Urinary bladder (tissue), 4 donors: ENCODE measurements at places on chromosomes 1 and 21. TPM values are rescaled to one million over a fixed set of nuclear protein-coding genes. Genes with fewer than 3 reads are reported as not detected.

- no peak for DNase-seq
Observed at GRCh38 chr1:19804831-19805251, 5.1 kb upstream of the TMCO4 start.

DNA sequence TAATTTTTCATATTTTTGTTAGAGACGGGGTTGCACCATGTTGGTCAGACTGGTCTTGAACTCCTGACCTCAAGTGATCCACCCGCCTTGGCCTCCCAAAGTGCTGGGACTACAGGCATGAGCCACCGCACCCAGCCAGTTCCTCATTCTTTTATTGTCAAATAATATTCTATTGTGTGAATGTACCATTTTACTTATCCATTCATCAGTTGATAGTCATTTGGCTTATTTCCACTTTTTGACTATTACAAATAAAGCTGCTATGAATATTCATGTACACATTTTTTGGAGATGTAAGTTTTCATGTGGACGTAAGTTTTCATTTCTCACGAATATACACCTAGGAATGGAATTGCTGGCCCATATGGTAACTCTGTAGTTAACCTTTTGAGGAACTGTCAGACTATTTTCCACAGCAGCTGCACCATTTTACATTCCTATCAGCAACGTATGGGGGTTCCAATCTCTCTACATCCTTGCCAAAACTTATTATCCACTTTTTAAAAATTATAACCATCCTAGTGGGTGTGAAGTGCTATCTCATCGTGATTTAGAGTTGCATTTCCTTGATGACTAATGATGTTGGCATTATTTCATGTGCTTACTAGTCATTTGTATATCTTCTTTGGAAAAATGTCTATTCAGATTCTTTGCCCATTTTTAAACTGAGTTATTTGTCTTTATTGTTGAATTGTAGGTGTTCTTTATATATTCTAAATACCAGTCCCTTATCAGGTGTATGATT, 12.7 kb downstream of the PACC1 start:
- DNase-seq, result no peak

GRCh38 chr1:244254467-244254866, 197.2 kb downstream of the ADSS2 start:
- no peak for DNase-seq

GRCh38 chr21:38956521-38956855, 150.8 kb downstream of the ETS2 start:
- DNase-seq, result no peak

- DNase-seq, result no peak
Observed at GRCh38 chr1:208997726-208998312, 585.7 kb upstream of the CAMK1G start.

DNA sequence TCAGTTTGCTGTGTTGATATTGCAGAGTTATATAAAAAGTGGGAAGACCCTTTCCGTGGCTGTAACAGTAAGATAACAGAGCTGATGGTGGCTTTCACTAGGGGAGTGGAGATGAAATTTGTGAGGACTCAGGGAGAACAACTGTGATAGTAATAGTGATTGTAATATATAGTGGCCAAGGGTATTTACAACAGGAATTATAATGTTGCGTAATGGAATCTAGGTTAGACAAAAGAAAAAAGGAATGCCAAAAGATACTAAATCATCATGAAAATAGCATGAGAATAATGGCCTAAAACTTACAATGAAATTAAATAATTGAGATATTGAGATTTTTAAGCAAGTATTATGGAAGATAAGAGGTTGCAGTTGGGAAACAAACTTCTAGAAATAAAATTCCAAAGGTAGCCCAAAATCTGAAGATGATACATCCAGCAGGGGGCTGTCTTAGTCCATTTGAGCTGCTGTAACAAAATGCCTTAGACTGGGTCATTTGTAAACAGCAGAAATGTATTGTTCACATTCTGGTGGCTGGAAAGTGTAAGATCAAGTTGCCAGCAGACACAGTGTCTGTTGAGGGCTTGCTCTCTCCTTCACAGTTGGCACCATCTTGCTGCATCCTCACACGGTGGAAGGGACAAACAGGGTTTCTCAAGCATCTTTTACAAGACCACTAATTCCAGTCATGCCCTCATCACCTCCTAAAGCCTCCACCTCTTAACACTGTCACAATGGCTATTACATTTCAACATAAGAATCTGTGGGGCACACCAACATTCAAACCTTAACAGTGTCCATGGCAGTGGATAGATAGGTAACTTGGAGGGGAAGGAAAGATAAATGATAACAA, 711.2 kb downstream of the MRPL39 start:
- no peak for DNase-seq

DNA sequence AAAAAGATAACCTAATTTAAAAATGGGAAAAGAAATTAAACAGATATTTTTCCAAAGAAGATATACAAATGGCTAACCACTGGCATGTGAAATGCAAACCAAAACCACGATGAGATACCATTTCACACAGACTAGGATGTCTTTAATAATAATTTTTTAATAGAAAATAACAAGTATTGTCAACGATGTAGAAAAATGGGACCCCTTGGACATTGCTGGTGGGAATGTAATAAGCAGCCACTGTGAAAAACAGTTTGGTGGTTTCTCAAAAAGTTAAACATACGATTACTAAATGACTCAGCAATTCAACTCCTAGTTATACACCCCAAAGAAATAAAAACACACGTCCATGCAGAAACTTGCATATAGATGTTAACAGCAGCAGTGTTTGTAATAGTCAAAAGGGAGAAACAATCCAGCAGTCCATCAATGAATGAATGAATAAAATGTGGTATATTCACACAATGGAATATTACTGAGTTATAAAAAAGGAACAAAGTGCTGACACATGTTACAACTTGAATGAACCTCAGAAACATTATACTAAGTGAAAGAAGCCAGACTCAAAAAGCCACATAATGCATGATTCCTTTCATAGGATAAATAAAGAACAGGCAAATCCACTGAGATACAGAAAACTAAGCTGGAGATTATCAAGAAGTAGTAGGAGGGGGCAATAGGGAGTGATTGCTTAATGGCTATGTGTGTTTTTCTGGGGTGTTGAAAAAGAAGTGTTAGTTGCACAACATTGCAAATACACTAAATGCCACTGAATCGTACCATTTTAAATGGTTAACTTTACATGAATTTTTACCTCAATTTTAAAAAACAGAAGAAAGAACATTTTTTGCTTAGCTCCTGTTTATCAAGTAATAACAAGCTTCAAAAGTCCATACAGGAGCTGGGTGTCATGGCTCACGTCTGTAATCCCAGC, 4.1 kb downstream of the PPT1 start:
- no peak for DNase-seq

GRCh38 chr1:197659171-197659570, 116.1 kb downstream of the DENND1B start:
- DNase-seq, result no peak

GRCh38 chr1:54460351-54460750, 54.2 kb upstream of the SSBP3 start:
- no peak for DNase-seq

GRCh38 chr1:243731974-243732625, 117.9 kb downstream of the AKT3 start:
- DNase-seq, result no peak

- no peak for DNase-seq
Observed at GRCh38 chr21:42653231-42654061, at the start of gene PDE9A. Gene PDE9A (plus strand): TSS chr21:42653621. CDS start chr21:42653815, 194 bp downstream.

DNA sequence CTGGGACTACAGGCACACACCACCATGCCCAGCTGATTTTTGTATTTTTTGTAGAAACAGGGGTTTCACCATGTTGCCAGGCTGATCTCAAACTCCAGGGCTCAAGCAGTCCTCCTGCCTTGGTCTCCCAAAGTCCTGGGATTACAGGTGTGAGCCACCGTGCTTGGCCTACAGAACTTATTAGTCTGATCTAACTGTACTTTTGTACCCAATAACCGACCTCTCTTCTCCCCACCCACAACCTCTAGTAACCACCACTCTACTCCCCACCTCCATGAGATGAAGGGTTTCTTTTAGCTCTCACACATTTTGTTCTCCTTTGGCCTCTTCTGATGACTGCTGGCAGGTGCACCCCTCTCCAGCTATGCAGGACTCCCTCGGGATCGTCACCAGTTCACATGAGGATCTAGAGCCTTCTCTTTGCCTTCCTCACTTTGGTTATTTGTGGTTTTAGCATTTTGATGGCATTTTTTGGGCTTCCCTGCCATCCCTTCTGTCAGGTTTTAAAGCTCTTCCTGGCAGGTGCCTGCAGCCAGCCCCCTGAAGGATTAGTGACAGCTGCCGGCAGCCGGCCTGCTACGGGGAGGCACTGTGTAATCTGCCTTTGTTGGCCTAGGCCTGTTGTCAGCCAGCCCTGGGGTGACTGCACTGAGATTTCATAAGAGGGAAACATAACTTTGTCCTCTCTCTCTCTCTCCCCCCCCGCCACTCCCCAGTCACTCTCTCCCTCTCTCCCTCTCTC, 99.8 kb upstream of the ATP1A1 start:
- no peak for DNase-seq

DNA sequence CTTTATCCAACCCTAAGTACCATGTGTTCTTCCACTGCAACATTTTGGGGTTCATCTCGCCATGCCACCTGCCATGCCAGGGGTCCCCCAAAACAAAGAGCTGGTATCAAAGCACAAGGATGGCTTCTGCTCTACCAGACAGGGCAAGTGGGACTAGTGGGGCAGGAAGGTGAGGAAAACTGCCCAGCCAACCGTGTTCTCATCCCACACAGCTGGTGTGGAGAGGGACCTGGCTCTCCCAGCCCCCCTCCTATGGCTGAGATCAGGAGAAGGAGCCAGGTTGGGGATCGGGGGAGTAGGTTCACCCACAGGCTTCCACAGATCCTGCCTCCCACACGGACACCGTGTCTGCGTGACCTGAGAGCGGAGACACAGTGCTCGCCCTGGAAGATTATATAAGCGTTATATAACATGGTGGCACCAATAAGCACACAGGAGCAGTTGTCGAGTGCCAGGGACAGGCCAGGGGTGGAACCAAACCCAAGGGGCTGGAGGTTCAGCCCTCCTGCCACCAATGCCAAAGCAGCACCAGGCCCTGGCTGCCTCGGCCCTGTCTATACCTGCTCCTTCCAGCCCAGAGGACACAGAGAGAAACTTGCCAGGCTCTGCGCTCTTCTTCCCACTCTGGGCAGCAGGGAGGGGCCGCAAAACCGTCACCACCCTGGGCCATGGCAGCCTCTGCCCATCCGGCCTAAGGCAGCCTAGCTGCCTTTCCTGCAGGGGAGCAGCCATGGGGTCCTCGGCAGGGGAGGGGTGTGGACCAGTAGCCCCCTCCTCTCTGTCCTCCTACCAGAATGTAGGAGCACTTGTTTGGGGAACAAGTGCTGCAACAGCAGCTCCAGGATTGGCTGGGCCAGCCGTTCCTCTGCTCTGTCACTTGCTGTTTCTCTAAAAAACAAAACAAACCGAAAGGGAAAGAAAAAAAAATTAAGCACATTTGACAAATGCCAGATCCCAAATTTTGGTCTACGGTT, 43.5 kb downstream of the CD34 start:
- DNase-seq, result no peak

DNA sequence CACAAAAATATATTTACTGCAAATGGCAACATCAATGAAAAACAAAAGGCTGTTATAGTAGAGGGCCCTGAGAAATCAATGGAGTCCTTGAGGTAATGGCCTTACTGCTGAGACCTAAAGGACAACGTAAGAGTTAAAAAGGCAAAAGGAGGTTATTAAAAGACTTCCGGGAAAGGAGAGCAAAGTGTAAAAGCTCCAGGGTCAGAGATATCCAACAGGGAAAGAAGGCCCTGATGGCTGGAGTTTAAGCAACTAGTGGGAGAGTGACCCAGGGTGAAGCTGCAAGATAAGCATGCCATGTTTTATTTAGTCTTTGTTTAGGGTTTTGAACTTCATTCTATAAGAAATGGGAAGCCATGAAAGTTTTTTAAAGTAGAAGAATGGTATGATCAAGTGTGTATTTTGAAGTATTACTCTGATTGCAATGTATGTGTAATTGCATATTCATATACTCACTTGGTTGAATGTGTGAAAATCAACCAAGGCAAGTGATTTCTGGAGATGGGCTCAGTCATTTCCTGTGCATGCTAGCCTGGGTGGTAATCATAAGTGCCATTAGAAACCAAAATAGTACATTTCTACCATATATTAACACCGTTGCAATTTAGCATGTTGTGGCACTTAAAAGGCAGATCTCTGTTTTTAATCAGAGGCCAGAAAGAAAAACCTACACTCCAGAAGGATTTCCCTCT, 5.3 kb upstream of the DPYD start:
- DNase-seq, result no peak

- DNase-seq, result no peak
Observed at GRCh38 chr21:43758111-43758641, 17.9 kb downstream of the CSTB start.

DNA sequence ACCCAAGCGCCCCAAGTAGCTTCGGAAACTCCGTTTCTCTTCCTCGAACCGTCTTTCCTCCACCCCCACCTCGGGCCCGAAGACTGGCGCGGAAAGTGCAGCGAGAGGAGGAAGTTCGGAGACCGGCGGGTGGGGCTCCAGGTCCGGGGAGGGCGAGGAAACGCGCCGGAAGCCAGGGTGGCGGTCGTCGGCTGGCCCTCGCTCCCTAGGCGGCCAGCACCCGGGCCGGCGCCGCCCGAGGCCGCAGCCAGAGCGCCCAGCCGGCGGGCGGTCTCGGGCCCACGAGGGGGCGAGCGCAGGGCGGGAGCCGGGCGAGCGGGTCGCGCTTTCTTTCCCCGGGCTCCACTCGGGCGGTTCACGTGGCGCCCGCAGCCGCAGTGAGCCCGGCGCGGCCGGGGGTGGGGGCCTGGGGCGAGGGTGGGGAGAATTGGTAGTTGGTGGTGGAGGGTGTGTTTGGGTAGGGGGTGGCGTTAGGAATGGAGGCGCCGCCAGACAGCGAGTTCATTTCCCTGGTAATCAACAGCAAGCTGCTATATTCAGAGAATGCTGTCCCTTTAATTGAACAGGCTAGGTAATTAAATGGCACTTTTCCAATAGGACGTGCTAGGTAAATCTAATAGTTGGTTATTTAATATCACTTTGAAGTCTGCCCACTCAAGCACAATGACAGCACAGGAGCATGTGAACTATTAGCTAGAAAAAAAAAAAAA, 6.7 kb downstream of the LMO4 start:
- DNase-seq, result no peak

DNA sequence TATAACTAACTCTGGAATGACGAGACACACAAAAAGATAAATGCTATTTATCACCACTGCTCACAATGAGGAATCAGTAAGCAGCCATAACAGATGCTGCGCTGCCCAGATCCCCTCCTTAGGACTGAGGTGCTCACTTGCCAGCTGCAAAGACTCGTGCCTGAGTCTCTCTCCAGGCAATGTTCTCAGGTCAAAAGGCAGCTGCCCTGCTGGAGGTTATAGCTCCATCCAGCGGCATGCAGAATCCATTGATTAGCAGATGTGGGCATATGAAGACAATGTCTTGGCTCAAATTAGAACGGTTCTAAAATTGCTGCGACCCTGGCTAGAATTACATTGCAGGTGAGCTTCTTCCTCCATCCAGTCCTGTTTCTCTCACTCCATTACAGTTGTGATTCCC, 328.2 kb upstream of the CHRM3 start:
- no peak for DNase-seq

Gene SPRR2F
- polyA plus RNA-seq, result not detected

Gene TNFRSF25
- polyA plus RNA-seq, result 4.3 TPM
